ENCODE measurements at places on chromosomes 7 and 10. TPM values are rescaled to one million over a fixed set of nuclear protein-coding genes. Genes with fewer than 3 reads are reported as not detected.

The SRRM3 gene
- total RNA-seq: 0.66 TPM

The TEX36 gene
- total RNA-seq: not detected

The GOLGA7B gene
- total RNA-seq: 0.19 TPM

The NUP42 gene
- total RNA-seq: 18.3 TPM

The GLCCI1 gene
- 3.1 TPM for total RNA-seq

DNA sequence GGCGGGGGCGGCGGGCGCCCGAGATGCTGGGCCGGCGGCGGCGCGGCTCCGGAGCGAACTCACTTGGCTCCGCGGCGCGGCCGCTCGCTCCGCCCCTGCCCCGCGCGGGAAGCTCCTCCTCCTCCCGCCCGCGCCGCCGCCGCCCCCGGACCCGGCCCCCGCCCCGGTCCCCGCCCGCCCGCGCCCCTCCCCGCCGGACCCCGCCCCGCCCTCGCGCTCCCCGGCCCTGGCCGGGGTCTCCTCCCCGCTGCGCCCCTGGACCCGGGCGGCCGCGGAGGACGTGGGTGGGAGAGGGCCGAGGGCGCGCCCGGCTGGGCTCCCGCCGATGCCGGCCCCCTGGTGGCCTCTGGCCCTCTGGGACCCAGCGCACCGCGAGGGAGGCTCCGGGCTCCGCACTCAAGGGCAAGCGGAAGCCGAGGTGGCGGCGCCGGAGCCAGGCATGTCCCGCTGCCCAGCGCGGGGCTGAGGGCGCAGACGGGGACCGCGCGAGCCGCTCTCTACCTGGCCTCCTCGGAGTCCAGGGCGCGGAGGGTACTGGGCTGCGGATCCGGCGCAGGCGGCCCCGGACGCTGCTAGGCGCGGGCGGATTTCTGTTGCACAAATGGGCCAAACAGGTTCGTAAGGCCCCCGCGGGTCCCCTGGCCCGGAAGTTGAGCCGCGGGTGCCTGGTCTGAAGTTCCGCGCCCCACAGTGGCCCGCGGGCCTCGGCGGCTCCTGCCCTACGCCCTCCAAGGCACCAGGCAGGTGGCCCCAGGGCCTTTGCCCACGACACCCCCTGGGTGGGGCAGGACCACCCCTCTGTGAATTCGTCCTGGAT lies at the start of gene TCERG1L:
TSS of gene TCERG1L (minus strand) at position 61 of the 817 bp plus-strand sequence. CDS start 86 bp downstream, outside the sequence.
- DNase-seq: no peak
- peak within 1 kb of the TSS; percentile 22 for H3K4me3 ChIP-seq
- H3K36me3 ChIP-seq: no peaks in the 10 kb centered on the region
- no peak within 1 kb of the TSS for H3K27ac ChIP-seq
- H3K4me1 ChIP-seq: no peaks in the 10 kb centered on the region
- peaks cover 25% of the 10 kb centered on the region for H3K27me3 ChIP-seq

DNA sequence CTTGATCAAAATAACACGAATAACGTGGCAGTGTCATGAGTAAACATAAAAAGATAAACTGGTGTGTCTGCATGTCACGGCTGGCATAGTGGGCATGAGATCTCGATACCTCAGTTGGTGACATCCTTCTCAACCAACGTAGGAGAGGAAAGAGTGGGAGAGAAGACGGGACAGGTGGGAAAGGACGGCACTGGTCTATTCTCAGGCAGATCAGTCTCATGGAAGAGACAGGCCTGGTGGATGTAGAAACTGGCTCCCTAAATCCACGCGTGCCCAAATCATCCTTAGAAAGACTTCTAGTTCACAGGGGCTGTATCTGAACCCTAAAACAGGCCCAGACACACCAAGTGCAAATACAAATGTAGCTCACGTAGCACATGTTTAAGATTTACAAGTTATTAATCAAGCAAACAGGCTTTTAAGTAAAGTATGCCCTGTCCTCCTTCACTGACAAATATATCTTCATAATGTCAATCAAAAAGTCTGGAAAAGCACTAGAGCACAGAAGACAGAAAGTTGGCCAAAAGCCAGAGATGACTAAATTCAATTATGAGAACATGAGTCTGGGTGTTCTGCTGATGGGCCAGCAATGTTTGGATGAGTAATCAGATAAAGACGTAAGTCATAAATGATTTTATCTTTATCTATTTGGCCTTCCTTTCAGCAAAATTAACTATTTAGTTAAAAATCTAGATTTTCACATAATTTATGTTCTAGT lies 56.3 kb downstream of the SFMBT2 start:
- H3K4me1 ChIP-seq: peaks cover 4% of the 10 kb centered on the region
- peak overlapping the region; percentile 25 for H3K27ac ChIP-seq
- H3K4me3 ChIP-seq: no peak overlapping the region

- H3K27me3 ChIP-seq: no peaks in the 10 kb centered on the region
- no peaks in the 10 kb centered on the region for H3K4me1 ChIP-seq
- no peak overlapping the region for H3K27ac ChIP-seq
- no peak overlapping the region for H3K4me3 ChIP-seq
- H3K36me3 ChIP-seq: no peaks in the 10 kb centered on the region
- DNase-seq: no peak
These were observed 26.4 kb downstream of the TEX36 start for GRCh38 chr10:125656523-125656922.

DNA sequence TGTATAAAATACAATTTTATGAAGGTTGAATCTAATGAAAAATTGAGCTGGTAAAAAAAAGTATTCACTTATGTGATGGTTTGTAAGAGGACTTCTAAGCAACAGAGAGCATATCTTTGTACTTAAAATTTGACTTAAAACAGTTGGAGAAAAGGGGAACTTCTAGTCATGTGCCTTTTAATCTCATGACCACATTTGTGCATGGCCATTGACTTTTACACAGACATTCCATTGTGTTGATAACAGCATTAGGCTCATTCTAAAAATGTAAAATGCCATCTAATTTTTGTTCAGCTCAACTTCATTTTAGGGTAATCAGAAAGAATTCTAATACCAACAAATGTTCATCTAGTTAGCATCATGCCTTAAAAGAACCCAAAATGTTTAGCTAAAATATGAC lies 119.9 kb downstream of the HPSE2 start:
- DNase-seq: no peak
- no peaks in the 10 kb centered on the region for H3K27me3 ChIP-seq
- H3K27ac ChIP-seq: no peak overlapping the region
- H3K4me1 ChIP-seq: no peaks in the 10 kb centered on the region
